ENCODE measurements at places on chromosomes 11 and 22.

DNA sequence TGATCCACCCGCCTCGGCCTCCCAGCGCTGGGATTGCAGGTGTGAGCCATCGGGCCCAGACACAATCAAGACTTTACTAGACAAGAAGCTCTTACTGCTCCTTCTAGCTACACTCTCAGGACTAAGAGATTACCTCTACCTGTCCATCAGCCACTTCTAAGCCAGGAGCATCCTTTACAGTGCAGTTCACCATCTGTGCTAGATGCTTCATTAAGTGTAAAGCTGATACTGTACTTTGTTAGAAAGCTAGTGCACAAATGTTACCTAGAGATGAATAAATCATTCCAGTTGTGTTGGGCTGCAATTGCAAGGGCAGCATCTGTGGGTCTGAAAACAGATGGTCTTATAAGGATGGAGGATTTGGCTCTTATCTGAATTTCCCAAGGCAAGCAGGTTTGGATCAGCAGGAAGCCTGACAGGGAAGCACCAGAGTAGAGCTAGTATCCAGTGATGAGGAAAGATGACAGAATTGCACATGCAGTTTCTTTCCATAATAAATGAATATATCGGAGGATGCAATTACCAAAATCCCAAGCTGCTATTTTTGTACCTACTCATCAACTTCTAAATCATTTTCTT, 58.3 kb downstream of the FAM168A start:
- DNase-seq, result no peak

GRCh38 chr11:18731949-18732821, 6.2 kb upstream of the IGSF22 start:
- peak; percentile 65 for DNase-seq

GRCh38 chr11:72676861-72677341, 2.7 kb upstream of the PDE2A start:
- peak; percentile 52 for DNase-seq

GRCh38 chr11:3867209-3868091, 12.0 kb downstream of the STIM1 start:
- DNase-seq, result no peak

DNA sequence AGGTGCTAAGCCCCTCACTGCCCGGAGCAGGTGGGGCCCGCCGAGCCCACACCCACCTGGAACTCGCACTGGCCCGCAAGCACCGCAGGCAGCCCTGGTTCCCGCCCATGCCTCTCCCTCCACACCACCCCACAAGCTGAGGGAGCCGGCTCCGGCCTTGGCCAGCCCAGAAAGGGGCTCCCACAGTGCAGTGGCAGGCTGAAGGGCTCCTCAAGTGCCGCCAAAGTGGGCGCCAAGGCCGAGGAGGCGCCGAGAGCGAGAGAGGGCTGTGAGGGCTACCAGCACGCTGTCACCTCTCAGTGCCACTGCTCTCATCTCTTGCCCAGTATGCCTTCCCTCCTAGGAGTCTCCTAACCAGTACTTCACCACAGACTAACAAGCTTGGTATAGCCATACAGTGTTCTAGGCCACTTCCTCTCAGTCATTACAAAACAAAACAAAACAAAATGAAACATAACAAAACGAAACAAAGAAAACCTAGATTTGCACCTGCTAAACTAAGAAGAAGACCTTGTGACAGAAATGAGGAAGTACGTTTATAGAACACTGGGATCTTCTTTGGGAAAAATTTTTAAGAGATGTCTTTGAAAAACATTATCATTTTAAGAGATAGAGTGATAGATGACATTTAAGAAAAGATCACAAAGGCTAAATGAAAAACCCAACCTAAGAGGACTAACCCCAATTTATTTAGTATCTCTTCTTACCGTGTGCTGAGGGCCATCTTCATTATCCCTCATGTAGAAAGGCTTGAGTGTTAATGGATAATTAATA, 47.7 kb upstream of the GAB2 start:
- DNase-seq, result no peak

- no peak for DNase-seq
Observed at GRCh38 chr22:38132794-38133193, 22.3 kb upstream of the BAIAP2L2 start.
